Fibroblast of skin of right biceps (primary cell): ENCODE measurements at places on chromosomes 7 and 10.

DNA sequence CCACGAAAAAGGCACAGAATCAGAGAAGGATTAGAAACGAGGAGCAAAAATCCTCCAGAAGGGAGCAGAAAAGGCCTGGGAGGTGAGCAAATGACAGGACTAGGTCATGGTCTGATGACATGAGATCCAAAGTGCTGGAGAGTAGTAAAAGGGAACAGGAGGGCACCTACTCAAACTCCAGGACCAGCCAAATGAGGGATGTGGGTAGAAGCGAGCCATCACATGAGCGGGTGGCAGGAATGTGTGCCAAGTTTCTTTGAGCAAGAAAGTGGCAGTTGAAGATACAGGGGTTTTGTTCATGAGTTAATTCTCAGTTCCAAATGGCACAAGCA, 112.6 kb downstream of the RNF32 start:
- no peak for DNase-seq

DNA sequence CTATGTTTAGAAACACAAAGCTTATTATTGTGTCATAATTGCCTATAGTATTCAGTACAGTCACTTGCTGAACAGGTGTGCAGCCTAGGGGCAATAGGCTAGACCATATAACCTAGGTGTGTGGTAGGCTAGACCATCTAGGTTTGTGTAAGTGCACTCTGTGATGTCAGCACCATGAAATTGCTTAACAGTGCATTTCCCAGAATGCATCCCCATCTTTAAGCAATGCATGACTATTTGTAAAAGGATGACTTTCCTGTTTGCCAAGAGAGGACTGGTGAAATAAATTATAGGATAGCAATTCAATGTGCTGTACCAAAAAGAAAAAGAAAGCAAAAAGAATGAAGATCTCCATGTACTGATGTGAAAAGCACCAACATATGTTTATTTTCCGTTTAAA, 288.7 kb upstream of the AUTS2 start:
- DNase-seq, result peak; percentile 28

DNA sequence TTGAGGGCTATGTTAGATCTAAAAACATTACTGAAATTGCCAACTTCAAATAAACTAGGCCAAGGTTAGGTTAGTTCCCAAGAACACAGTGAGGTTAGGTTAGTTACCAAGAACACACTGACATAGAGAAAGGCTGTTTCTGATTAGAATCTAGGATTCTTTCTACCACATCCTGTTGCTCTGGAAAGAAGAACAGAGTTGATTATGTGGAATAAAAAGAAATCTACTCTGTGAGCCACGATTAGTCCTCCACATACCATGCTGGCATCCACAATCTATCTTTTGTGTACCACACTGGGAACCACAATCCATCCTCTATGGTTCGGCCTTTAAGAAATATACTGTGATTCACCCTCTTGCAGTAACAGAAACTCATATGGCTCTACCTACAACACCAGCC, 91.4 kb downstream of the LRRTM3 start:
- DNase-seq, result no peak

DNA sequence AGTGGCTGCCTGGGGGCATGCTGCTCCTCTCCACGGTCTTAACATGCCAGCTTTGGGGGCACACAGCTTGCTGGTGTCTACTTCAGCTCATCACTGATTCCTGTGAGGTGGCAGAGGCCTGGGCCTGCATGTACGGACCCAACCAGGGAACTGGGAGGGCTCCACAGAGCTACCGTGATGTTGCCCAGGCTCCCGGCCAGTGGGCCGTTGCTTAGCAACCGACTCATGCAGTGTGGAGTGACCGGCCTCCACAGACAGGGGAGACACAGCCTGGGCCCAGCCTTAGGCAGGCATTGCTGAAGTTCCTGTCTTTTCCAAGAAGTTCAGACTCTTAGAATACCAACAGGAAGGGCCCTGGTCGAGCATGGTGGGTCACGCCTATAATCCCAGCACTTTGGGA, 25.8 kb upstream of the SH2B2 start:
- DNase-seq, result peak; percentile 25

GRCh38 chr7:24659505-24659904, 86.3 kb downstream of the PALS2 start:
- DNase-seq, result no peak

DNA sequence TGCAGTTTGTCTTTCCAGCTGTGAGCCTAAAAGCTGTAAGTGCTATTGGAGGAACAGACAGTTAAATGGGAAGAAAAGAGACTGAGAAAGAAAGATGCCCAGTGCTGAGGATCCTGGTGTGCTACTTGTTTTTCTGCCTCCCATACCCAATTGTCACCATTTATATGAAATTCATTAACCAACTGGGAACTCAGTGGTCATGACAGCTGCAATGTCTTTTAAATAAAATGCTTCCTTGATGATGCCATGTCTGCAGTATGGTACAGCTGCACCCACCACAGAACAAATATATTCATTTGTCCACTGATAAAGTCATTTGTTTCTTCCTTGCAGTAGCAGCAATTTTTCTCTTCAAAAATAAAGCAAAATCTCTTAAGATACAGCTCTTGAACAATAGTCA, 15.6 kb upstream of the RTKN2 start:
- DNase-seq, result no peak

DNA sequence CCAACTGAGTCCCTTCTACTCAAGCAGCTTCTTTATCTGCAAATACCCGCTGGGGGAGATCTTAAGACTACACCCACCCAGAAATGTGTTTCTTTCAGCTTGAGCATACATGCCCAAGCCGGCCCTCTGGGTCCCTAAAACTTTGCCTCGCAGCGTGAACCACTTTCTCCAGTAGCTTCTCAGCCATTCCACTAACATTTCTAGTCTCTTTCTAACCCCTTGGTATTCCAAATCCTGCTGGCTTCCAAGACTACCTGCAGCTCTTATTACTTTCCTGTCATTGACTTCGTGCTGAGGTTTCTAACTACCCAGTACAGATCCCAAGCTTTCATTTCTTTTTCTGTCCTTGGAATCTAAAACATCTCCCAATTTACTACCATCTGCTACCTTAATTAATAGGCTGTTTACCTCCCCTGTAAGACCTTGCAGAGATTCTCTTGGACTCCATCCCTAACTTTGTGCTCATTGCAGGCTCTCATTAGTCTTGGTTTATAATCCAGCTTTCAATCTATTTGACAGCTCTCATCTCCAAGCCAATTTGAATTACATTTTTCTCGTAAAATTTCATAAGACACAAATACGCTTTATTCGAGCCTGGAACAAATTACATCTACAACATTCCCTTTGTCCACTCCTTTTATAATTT, 153.6 kb downstream of the FGFR2 start:
- DNase-seq, result no peak
